ENCODE measurements at places on chromosomes 16 and 17. TPM values are rescaled to one million over a fixed set of nuclear protein-coding genes. Genes with fewer than 3 reads are reported as not detected.

GRCh38 chr17:50484386-50485155 lies 5.9 kb downstream of the RSAD1 start:
- DNase-seq, result no peak

DNA sequence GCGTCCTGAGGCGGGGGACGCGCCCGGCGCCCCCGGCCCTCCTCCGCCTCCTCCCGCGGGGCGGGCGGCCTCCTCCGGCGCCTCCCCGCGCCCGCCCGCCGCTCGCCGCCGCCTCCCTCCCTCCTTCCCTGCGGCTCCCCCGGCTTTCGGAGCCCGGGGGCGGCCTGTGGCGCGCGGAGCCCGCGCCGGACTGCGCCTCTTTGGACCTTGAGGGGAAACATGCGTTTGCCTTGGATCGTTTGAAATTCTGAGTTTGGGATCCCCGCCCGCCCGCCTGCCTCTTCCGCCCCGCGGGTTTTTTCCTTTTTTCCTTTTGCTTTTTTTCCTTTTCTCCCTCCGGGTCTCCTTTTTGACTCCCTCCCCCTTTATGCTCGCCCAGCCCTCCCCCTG lies 390 bp downstream of the ZNRF1 start:
- no peak for DNase-seq

DNA sequence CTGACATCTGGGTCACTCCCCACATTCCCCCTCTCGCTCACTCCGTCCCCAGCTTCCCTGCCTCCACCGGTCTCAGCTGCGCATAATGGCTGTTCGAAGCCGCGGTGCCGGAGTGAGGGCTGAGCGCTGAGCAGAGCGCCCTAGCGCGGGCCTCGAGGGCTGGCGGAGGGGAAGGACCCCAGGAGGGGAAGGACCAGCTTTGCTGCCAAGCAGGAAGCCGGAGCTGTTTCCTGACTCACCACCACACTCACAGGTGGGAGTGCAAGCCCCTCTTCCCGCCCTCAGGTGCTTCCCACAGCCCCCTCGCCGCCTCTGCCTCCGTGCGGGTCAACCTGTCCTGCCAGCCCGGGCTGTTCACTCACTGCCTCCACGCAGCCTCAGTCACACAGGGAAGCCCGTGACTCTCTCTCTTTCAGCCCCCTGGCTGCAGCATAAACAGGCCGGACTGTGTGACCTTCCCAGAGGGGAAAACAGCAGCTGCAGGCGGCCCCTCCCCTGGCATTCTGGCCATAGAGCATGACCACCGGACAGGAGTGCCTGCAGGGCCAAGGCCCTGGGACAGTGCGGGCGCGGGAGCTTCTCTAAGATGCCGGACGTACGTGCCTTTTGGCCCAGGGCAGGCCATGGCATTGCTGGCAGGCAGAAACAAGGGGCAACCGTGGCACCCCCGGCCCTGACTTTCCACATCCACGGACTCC lies 23.7 kb downstream of the SLC43A2 start:
- no peak for DNase-seq

GRCh38 chr16:11632455-11632939 lies 35.8 kb upstream of the SNN start:
- DNase-seq, result no peak

DNA sequence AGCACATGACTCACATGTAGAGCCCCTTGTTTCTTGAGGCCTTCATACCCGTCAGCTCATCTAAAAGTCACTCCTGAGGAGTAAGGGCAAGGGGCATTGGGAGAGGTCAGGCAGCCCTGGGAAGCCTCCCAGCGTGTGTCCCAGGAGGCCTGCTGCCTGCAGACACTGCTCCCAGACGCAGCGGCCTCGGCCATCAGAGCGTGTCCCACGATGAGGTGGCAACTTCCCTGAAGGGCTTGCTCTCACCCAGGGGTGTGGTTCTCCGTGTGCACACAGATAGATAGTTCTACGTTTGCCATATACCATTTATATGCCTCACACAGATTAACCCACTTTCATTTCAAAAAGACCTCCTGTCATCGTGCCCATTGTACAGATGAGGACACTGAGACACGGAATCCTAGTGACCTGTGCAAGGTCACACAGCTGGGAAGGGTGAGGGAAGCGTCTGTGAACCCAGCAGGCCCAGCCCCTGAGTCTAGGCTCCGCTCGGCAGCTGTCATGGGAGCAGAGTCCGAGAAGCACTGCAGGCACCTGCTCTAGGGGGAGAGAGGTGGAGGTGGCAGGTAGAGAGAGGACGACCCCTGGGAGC lies 8.3 kb downstream of the TUBB3 start:
- no peak for DNase-seq

GRCh38 chr16:65070831-65071432 lies 50.9 kb downstream of the CDH11 start:
- DNase-seq, result peak; percentile 67

- DNase-seq, result no peak
Observed at GRCh38 chr16:89907055-89907814, 11.4 kb upstream of the MC1R start.

TMC7 gene
- total RNA-seq, result 2.7 TPM

All from cerebellum (tissue), 4 donors.